ENCODE measurements at places on chromosomes 2 and 18.

DNA sequence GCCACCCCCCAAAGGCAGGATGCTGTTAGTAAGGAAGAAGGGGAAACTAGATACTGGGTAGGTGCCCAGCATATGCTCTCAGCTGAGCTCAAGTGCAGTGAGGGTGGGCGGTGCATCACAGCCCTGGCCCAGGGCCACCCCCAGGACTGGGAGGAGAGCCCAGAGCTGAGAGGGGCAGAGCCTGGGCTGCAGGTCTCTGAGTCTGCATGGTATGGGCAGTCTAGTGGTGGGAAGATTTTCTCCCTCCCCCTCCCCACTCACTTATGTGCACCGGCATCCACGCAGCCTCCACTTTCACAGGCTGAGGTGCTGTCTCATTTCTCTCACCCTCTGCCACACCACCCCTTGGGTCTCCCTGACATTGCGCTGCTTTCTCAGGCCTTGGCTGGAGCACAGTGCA, 48.5 kb upstream of the CAB39 start:
- DNase-seq, result peak; percentile 8

DNA sequence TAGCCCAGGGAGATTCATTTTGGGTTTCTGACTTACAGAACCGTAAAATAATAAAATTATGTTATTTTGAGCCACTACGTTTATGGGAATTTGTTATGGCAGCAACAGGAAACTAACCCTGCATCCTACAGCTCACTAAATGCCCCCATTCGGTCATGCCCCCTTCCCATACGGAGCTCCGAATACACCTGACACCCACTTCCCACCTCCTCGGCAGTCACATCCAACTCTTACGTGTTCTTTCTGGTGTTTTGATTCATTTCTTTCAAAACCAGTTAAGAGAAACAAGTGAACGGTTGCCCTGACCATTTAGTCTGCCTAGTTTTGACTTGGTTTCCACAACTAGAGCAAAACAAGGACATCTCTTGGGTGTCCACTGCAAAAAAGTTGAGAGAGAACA, 19.7 kb downstream of the EIPR1 start:
- DNase-seq, result no peak

DNA sequence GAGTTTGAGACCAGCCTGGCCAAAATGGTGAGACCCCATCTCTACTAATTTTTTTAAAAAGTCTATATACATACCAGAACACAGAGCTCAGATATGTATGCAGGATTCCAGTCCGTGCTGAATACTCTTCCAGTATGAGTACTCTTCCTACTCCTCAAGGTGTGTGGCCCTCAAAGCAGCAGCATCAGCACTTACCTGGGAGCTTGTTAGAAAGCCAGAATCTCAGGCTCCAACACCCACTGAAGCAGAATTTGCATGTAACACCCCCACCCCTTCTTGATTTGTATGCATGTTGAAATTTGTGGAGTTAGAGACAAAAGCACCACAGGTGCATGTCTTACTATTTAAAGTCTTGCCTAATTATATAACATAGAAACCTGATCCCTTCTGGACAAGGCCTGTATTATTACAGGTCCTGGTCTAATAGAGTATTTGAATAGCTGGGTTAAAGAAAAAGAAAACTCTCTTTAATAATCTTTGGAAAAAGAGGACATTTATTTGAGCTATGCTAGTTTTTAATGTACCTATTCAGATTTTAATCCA, 50.3 kb upstream of the NFE2L2 start:
- DNase-seq, result no peak

DNA sequence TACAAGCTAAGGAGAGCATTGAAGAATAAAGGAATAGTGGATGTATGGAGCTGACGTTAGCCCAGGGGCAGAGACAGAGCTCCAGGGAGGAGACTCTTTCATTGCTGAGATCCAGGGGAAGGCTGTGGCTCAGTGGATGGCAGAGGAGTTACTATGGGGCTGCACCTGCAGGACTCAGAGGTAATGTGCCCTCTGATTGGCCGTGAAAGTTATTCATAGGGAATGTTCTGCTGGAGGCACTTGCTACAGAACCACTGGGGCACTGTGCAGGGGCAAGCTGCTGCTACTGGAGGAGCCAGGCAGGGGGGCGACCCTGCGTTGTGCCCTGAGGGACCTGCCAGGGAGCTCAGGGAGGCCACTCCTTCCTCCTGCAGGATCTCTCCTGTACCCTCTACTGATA, 199.2 kb downstream of the PTPRM start:
- no peak for DNase-seq

DNA sequence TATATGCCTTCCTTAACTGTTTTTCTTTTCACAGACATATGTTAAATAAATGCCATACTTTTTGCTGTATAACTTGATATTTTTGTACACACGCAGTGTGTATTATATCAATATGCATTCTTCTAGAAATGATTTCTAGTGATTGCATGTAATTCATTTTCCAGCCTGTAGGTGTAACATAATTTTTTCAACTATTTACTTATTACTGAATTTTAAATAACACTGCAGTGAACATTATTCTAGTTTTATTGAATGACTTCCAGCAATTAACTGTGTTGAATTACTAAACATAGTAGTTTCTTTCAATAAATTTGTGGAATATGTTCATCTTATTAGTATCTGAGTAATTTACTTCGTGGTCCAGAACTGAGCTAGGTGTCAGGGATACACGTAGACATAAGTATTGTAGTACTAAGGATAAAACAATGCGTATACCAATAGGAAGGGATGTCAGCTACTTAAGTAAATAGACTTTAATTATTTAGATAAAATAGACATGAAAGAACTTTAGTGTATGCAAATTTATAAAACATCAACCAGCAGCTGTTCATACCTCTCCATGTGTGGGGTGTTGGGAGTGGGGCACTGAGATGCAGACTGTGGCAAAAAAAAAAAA, 28.0 kb downstream of the TANC1 start:
- DNase-seq, result no peak

DNA sequence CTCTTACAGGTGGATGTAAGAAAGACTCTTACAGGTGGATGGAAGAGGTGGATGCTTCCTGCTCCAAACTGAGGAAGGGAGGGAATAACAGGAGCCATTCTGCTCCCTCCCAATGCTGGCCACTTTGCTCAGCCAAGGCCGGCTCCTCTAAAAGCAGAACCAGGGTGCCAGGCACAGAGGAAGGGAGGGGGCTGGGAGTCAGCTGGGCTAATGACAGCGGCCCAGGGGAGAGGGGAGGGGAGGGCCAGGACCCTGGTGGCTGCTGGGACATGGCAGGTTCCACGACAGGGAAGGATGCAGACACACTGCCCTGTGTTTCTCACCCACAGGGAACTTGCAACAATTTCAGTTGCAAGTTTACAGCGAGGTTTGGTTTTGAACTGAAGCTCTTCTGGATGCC, 173.4 kb downstream of the ANAPC1 start:
- DNase-seq, result no peak
